Stimulated activated CD4-positive, alpha-beta T cell treated with anti-CD3 and anti-CD28 coated beads, Interleukin-15, amount 100 ng/mL, for 24 hours (primary cell): ENCODE measurements at places on chromosomes 1 and 21.

DNA sequence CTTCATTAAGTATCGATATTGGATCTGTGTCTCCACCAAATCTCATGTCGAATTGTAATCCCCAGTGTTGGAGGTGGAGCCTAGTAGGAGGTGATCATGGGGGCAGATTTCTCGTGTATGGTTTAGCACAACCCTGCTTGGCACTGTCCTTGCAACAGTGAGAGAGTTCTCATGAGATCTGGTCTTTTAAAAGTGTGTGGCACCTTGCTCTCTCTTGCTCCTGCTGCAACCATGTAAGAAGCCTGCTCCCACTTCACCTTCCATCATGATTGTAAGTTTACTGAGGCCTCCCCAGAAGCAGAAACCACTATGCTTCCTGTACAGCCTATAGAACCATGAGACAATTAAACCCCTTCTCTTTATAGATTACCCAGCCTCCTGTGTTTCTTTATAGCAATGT, 424.4 kb downstream of the NPHP4 start:
- no peak for DNase-seq

DNA sequence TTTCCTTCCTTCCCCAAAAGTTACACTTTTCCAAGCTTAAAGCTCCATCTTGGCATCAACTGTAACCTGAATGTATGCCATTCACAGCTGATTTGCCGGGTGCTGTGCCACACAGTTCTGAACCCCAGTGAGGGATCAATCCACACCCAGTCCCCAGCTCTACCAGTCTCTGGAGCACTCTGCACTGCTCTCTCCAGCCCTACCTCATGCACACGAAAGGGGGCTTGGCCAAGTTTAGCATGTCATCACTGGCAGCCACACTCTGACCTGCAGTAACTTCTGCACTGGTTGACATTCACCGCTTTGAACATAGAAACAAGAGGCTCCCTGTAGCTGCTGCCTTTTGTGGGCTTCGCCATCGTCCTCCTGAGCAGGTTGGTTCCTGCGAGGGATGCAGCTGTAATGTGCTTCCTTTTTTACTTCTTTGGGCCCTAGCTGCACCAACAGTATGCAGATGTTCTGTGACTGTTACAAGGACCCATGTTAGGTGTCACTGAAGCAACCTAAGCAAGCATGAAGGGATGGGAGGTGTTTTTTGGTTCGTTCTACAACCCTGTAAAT, 135.4 kb upstream of the SLC44A3 start:
- DNase-seq: no peak

DNA sequence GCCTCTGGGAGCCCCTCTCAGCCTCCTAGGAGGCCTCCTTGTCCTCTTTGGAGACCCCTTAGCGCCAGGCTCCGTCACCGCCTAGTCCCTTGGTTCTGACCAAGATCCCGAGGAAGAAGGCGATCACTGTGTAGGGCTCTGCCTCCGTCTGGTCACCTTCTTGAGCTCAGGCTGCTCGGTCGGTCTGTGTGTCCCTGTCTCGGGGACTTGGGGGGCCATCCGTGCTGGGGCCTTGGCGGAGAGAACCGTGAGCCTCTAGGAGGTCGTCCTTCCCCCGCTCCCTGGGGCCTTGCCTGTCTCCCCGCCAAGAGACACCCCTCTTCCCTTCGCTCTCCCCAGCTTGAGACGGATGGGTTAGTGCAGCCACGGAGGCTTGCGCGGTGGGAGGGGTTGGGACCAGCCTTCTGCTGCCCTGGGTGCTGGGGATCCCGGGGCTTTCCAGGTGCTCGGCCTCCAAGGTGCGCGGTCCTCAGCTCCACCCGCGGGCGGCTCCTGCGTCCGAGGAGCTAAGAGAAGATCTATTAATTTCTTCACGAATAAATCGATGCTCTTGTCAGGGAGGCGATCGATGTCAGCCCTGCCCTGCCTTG, 701 bp upstream of the INSRR start:
- peak; percentile 40 for DNase-seq

DNA sequence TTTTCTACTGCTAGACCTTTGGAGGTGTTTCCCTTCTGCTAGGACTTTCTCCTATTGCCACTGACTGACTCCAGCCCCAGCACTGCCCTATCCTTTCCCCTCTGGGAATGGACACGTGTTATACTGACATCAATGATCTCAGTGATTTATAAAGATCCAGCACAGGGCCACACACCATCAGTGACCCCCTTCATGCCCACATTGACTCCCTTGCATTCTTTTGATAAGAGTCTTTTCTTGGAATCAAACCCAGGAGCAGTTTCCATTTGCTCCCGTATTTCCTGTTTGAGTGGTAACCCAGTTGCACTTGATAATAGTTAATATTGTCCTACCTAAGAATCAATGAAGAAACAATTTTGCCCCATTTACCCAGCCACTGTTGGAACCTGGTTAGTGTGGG, 501.0 kb upstream of the USP24 start:
- DNase-seq: no peak

DNA sequence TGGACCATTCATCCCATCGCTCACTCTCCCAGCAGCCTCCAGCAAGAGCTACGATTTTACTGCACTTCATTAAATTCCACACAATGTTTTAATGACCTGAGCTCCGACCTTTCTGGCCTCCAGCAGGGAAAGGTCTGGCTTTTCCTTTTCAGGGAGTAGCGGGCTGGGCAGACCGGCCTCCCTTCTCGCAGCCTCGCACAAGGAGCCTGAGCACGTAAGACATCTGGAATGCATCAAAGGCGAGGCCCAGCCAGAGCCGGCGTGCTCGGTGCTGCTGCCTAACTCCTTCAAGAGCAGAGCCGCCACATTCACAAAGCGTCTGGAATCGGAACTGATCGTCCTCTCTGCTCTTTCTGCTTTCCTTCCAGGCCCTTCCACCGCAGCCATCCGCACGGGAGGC, 32.5 kb upstream of the FHAD1 start:
- DNase-seq: no peak

DNA sequence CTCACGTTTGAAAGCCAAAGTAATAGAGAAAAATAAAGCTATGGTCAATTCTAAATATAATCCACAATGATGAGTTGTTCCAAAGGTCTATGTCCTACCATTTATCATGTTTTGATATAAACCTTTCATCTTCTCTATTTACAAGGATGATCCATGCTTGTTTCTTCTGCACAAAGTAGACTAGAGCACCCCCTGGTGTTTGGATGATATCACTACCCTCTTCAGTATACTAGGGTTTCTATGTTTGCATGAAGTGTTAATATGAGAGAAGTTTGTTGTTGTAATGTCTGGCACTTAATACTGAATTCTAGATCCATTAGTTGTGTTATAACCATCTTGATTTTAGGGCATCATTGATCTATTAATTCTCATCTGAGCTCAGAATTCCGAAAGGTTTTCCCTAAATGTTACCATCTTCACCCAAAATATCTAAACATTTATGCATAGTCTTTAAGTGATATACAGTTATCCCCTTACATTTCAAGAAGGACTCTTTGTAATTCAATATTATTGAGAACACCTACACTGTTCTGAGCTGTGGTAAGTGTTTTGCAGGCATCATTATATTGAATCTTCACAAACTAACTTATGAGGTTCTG, 21.1 kb downstream of the CLDN8 start:
- DNase-seq: no peak

DNA sequence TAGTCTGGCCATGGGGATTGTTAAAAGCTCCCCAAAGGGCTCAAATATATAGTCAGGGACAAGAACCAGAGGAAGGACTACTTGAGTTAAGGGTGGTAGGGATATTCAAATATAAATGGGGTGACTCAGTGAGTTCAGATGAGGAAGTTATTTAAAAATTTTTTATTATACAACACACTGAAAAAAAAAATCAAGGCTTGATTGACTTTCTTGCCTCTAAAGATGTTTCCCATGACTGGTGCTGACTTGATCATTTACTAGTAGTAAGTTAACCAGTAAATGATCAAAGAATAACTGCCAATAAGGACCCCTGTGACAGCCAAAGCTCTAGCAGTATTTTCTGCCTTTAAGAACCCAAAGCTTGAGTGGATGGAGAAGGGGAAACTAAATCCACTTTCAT, 357.6 kb upstream of the NR5A2 start:
- DNase-seq: no peak

DNA sequence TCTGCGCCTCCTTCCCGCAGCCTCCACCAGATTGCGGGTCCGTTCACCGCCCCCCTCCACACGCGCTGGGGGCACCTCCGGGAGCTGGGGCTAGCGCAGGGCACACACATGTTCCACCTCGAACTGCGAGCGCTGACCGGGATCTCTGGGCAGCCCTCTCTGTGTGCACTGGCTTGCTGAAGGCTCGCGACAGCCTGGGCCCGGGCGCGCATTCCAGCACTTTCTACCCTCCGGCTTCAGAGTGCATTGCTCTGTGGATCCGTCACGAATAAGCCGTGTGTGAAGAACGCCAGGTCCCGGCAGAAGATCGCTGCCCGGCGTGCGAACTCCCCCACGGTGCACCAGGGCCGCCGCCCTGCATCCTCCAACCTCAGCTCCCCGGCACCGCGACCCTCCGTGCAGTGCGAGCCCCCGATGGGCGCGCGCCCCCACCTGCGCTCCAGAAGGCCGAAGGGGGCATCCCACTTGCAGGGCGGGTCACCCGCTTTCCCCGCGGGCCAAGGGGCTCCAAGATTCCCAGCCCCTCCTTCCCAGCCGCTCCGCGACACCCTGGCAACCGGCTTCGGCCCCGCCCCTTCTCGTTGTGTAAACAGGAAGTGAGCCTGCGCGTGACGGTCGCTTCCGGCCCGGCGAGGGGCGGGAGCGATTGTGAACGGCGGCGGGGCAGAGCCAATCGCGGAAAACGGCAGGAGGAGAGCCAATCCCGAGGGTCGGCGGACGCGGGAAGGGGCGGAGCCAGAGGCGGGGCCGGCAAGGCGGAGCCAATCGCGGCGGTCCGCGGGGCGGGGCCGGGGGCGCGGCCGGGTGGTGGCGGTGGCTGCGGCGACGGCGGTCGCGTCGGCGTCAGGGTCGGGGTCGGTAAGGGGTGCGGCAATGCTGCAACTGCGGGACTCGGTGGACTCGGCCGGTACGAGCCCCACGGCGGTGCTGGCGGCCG, at the start of gene TPRG1L:
Gene TPRG1L, plus strand, starts transcription at position 816 of the 937 bp plus-strand sequence. Its CDS starts 58 bp downstream, at position 874.
- peak; percentile 98 for DNase-seq

GRCh38 chr21:16280686-16281091, 550.9 kb downstream of the USP25 start:
- DNase-seq: no peak

- no peak for DNase-seq
Measured at GRCh38 chr1:222057162-222057561, 315.3 kb upstream of the DUSP10 start.

- DNase-seq: no peak
Measured at GRCh38 chr21:40947713-40948112, 100.8 kb upstream of the DSCAM start.

DNA sequence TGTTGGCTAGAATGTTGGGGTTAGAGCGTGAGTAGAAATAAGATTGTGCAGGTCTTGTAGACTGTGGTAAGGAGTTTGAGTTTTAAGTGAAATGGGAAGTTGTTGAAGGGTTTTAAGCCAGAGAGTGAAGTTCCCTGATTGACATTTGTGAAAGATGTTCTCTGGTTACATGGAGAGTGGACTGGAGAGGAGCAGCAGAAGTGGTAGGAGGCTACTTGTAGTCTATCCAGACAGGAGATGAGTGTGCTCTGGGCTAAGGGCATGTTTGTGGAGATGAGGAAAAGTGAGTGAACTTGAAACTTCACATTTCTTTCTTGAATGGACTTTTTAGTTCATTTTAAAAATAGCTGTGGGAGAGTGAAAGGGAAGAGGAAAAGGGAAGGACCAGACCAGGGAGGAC, 37.0 kb downstream of the F3 start:
- no peak for DNase-seq
